ENCODE measurements at places on chromosomes 7 and 10.
A peak's percentile ranks its signal among the peaks of the same experiment; 100 is the strongest.

DNA sequence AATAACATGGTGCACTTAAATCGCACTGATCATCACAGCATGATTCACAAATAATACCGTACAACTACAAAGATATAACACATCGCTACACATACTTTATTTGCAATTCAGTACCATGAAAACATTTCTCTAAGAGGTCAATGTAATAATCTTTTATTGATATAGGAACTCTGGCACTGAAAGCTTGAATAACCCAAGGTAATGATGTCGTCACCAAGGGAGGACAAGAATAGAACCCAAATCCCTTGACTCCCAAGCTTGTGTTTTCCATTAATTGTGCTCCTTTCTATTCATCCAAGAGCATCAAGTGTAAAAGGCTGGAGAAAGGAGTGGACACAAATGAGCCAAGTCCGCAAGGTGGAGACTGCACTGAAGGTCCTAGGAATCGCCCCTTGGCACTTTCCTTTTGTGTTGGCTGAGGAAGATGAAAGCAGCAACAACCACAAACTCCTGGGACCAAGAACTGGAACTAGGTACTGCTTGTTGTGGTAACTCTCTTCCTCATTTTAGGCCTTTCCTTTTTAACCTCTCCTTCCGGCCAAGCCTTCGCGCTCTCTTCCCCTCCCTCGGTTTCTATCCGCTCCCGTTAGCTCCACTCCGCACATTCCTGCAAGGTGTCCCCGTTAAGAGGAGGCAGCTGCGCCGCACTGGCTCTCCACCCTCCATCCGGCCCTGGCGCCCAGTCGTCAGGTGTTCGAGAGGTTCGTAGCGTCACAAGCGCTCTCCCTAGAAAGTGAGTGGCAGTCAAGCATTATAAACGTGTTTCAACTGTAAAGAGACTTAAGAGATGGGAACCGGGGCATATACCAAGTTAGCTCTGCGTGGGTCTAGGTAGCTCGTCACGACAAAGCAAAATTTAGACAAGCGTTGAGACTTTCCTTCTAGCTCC is 1.0 kb upstream of the CBLL1 start:
- peak; percentile 54 for DNase-seq

- DNase-seq, result no peak
These were observed 470.7 kb downstream of the TFEC start for GRCh38 chr7:115559877-115560276.

- DNase-seq, result no peak
These were observed 473.0 kb upstream of the KLF6 start for GRCh38 chr10:4257939-4258465.

DNA sequence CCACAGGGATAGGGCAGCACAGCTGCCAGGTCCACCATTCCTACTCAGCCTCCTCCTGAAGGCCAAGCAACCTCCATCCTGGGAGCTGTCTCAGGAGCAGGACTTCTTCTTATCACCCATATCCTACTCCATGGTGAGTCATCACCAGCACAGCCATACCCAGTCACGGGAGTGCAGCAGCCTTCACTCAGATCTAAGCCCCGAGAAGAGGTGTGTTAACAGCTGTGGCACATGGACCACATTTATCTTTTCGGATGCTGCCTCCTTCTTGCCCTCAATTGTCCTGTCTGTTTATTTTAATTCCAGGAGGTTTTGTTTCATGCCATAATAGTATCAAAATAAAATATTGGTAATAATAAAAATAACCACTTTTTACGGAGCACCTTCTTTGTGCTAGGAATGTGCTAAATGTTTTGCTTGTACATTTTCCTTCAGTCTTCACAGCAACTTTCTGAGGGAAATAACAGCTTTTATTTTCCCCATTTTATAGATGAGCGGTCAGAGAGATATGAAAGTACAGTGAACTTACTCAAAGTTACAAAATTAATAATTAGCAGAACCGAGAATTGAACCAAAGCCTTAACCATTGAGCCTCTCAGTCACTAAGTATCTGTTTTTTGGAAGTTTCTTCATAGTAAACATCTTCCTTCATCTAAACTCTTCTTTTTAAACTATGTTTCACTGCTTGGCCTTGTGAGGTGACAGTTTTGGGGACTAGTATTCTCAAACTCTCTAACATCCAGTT is 2.5 kb upstream of the KEL start:
- peak; percentile 16 for DNase-seq

DNA sequence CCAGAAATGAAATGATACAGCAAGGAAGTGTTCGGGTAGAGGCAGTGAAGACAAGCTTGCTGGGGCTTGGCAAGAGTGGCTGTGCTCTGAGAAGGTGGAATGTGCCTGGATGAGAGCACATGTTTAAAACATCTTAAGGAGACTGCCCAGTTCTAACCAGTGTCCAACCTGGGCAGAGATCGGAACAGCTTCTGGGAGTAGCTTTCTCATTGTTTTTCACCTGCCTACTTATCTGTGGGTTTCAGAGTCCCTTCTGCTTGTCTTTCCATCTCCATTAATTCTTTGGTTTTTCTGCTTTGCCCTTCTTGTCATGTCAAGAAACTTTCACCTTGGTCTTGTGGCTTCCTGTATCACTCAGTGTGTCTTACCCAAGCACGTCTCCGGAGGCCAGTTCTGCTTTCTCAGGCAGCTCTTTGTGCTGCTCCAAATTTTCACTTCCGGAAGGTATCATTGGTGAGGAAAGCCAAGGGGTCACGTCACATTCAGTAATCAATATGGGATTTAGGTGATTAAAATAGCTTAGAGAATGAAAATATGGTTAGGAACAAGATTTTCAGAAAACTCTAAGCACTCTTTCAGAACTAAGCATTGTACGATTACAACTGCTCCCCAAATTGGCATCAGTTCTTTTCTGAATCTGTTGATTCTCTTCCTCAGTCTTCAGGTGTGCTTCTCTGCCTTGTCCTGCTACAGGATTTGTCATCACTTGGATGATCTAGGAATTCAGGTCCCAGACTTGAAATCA is 5.5 kb upstream of the LAMB4 start:
- DNase-seq, result peak; percentile 57

Data from suppressor macrophage treated with lipopolysaccharide for 1 hour (primary cell).